Dermis microvascular lymphatic vessel endothelial cell (primary cell): ENCODE measurements at places on chromosomes 6 and 20. TPM values are rescaled to one million over a fixed set of nuclear protein-coding genes. Genes with fewer than 3 reads are reported as not detected.

GRCh38 chr6:142558786-142559185 lies 257.0 kb downstream of the ADGRG6 start:
- DNase-seq = no peak

- DNase-seq = no peak
These were observed 18.9 kb upstream of the CCM2L start for GRCh38 chr20:31991339-31991705.

DNA sequence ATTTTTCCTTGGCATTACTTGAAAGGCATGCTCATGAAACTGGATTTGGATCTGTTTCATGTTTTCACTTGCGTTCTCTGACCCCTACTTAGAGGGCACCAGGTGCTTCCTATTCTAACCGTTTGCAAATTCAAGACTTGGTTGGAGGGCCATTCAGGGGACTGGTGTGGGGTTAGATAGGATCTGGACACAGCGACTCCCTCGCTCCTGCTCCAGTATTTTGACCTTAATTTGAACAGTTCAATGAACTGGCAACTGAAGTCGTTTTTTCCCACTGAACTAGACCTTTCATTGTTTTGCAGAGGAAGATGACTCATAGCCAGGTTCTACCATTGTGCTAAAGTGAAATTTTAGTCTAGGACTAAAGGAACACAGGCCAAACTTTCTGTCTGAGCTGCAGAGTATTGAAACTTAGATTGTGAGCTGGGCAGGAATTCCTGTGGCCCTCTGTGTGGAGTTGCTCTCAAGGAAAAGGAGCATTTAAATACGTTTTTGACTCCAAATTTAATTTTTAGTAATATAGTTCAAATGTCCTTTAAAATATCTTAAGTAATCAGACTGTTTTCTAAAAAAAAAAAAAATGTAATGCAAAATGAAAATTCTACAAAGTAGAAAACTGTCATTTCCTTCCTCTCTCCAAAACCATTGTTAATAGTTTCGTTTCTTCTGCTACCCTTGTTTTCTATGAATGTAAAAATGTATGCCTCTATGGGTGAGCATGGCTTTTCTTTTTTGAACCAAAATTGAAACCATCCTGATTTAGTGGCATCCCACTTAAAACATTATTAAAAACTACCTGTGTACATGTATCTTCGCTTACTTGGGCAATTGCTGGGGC lies 64.8 kb downstream of the UTRN start:
- peak; percentile 100 for DNase-seq

GRCh38 chr6:138182939-138183789 lies 21.4 kb downstream of the ARFGEF3 start:
- DNase-seq = no peak

The SIRPD gene
- total RNA-seq = not detected in 2 replicates

GRCh38 chr6:142321451-142321850 lies 19.6 kb downstream of the ADGRG6 start:
- no peak for DNase-seq

The TTK gene
- total RNA-seq = 4.8 and 15.5 TPM in 2 replicates

- no peak for DNase-seq
These were observed 159.9 kb upstream of the PCSK2 start for GRCh38 chr20:17066902-17067301.
